ENCODE measurements at places on chromosomes 4 and X. TPM values are rescaled to one million over a fixed set of nuclear protein-coding genes. Genes with fewer than 3 reads are reported as not detected.

DNA sequence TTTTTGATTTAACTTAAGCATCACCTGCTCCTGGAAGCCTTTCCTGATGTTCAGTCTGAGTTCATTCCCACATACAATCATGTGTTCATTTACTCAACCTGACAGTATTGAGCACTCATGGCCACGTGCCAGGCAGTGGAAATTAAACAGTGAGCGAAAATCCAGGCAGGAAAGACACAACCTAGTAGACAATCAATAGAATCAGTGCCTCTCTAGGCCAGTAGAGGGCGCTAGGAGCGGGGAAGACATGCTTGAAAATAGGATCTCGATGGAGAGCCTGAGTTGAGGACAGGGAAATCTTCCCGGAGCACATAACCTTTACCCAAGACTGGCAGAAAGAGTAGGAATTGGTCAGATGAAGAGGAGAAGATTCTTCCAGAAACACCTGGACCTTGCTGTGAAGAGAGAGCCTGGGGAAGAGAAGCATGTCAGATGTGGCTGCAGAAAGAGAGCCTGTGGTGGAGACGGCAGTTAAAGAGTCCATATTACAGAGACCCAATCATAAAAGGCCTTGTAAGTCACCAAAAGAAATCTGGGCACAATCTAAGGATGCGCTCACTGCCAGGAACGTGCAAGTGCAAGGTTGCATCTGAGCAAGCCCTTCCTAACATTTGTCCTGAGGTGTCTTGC is 103.5 kb downstream of the LDB2 start:
- no peaks in the 10 kb centered on the region for H3K4me1 ChIP-seq
- H3K36me3 ChIP-seq: no peaks in the 10 kb centered on the region
- no peak overlapping the region for H3K27ac ChIP-seq
- no peak overlapping the region for H3K4me3 ChIP-seq

DNA sequence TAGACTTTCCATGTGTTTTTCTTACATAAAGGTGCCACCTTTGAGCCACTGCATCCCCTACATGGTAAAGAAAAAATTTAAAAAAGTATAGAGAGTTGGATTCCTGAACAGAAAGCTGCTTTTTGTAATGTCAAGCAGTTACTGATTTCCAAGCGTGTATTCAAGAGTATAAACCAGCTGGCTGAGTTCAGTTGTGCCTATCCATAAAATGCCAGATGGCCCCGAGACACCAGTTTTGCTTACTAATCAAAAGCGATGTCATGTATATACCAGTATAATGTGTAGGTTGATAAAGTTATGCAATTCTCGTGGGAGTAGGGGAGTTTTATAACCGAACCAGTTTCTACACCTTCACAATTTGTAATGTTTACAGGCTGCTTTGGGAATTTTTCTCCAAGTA is 26.2 kb upstream of the PNPLA4 start:
- no peak overlapping the region for H3K4me3 ChIP-seq
- H3K27me3 ChIP-seq: no peaks in the 10 kb centered on the region
- no peak for DNase-seq
- H3K36me3 ChIP-seq: no peaks in the 10 kb centered on the region
- no peak overlapping the region for H3K27ac ChIP-seq

PABPC5 gene
- 2.8 TPM for polyA plus RNA-seq

DNA sequence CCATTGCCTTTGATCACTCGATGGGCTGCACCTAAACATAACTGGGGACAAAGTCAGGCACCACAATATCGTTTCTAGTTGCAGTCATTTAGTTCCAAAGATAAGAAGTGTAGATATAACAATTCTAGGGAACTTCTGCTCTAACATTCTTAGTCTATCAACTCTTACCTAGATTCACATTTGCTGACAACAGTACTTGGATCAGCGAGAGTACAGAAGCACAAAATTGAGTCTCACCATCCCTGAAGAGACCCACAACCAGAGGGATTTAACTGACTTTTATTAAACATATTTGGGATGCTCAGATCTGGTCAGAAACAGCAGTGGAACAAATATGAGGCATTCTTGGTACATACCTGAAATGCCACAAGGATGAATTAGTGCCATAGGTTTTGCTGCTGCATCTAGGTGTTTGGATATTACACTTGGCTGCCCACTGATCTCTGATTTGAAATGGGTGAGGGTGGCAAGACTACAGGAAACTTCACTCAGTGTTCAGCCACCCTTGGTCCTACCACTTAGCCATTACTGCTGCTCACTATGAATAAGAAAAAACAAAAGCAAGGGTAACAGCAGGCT is 28.9 kb upstream of the HUWE1 start:
- H3K27ac ChIP-seq: no peak overlapping the region
- H3K4me1 ChIP-seq: no peaks in the 10 kb centered on the region
- no peak overlapping the region for H3K4me3 ChIP-seq
- no peak for DNase-seq
- no peaks in the 10 kb centered on the region for H3K27me3 ChIP-seq

RAB41 gene
- polyA plus RNA-seq: not detected

CTAG2 gene
- not detected for polyA plus RNA-seq

- no peak overlapping the region for H3K4me3 ChIP-seq
- no peak overlapping the region for H3K27ac ChIP-seq
- no peak for DNase-seq
- H3K4me1 ChIP-seq: no peaks in the 10 kb centered on the region
- no peaks in the 10 kb centered on the region for H3K36me3 ChIP-seq
- no peaks in the 10 kb centered on the region for H3K27me3 ChIP-seq
Observed at GRCh38 chrX:66833426-66833825, 194.5 kb upstream of the EDA2R start.

- no peak overlapping the region for H3K27ac ChIP-seq
- DNase-seq: no peak
- H3K4me1 ChIP-seq: no peaks in the 10 kb centered on the region
- H3K4me3 ChIP-seq: no peak overlapping the region
- H3K36me3 ChIP-seq: no peaks in the 10 kb centered on the region
- H3K27me3 ChIP-seq: no peaks in the 10 kb centered on the region
Observed at GRCh38 chr4:146582864-146583263, 55.8 kb upstream of the POU4F2 start.

- peaks cover 11% of the 10 kb centered on the region for H3K4me1 ChIP-seq
- H3K27ac ChIP-seq: peak overlapping the region; percentile 10
- H3K27me3 ChIP-seq: no peaks in the 10 kb centered on the region
- no peak overlapping the region for H3K4me3 ChIP-seq
- H3K36me3 ChIP-seq: no peaks in the 10 kb centered on the region
Observed at GRCh38 chrX:133054761-133055405, 42.0 kb downstream of the USP26 start.

- H3K36me3 ChIP-seq: no peaks in the 10 kb centered on the region
- H3K27me3 ChIP-seq: no peaks in the 10 kb centered on the region
- peak; percentile 89 for DNase-seq
Observed at GRCh38 chrX:154369449-154370299, 4.8 kb downstream of the FLNA start.

DNA sequence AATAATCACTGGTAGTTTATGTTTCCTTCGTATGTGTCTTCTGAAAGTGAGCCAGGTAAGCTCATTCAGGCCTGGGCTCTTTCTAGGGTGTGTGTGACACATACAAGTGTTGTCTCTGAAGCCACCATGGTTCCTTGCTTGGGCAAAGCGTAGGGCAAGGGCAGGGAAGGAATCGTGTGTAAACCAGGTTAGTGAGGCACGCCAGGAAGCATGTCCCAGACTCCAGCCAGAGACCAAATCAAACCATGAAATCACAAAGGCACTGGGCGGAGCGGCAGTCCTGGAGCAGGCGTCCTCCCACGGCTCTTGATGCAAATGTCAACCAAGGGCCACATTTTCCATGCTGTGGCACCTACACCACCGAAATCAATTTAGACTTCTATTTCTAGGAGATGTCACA is 67.0 kb downstream of the NYX start:
- no peaks in the 10 kb centered on the region for H3K36me3 ChIP-seq
- no peaks in the 10 kb centered on the region for H3K27me3 ChIP-seq
- no peak for DNase-seq
- no peaks in the 10 kb centered on the region for H3K4me1 ChIP-seq

NDNF gene
- polyA plus RNA-seq: 13.6 TPM

VCX3A gene
- polyA plus RNA-seq: not detected

GRCh38 chrX:111090458-111090857 is 5.5 kb upstream of the PAK3 start:
- H3K4me1 ChIP-seq: no peaks in the 10 kb centered on the region
- H3K27me3 ChIP-seq: peaks cover 66% of the 10 kb centered on the region
- H3K4me3 ChIP-seq: no peak overlapping the region
- no peaks in the 10 kb centered on the region for H3K36me3 ChIP-seq
- no peak for DNase-seq

GPR50 gene
- polyA plus RNA-seq: 0.39 TPM

CISD2 gene
- polyA plus RNA-seq: 76.7 TPM

ZCCHC18 gene
- 1.2 TPM for polyA plus RNA-seq

GRCh38 chr4:173264684-173265185 is 69.4 kb downstream of the HMGB2 start:
- H3K4me3 ChIP-seq: no peak overlapping the region
- H3K27me3 ChIP-seq: no peaks in the 10 kb centered on the region
- H3K4me1 ChIP-seq: peaks cover 6% of the 10 kb centered on the region
- no peak for DNase-seq
- no peaks in the 10 kb centered on the region for H3K36me3 ChIP-seq
- no peak overlapping the region for H3K27ac ChIP-seq

DNA sequence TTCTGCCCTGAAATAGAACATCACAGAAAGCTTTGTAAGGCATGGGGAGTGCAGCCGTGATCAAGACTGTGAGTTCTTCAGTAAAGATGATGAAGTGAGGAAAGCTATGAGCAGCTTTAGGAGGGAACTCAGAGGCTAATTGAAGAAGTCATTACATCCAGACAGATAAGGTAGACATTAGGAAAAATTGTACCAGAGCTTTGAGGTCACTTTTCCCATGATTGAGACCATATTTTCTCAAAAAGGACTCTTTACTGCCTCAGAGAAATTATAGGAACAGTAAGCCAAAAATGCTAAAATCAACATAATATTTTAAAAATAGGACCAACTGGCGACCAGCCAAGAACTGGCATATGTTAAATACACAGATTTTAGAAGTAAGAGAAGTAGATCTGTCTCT is 11.2 kb downstream of the CHST7 start:
- H3K27me3 ChIP-seq: no peaks in the 10 kb centered on the region
- H3K4me3 ChIP-seq: no peak overlapping the region
- no peak for DNase-seq
- no peak overlapping the region for H3K27ac ChIP-seq
- H3K4me1 ChIP-seq: no peaks in the 10 kb centered on the region

GRCh38 chrX:9885150-9885549 is 82.0 kb upstream of the CLDN34 start:
- H3K27me3 ChIP-seq: no peaks in the 10 kb centered on the region
- H3K4me1 ChIP-seq: peaks cover 9% of the 10 kb centered on the region
- no peaks in the 10 kb centered on the region for H3K36me3 ChIP-seq
- DNase-seq: peak; percentile 56

Data from hepatocyte (in vitro differentiated cells).